ENCODE measurements at places on chromosomes 5 and 9.

GRCh38 chr5:43485406-43485805 is 1.7 kb upstream of the TMEM267 start:
- H3K27ac ChIP-seq, result peak overlapping the region; percentile 99
- H3K36me3 ChIP-seq, result peaks cover 11% of the 10 kb centered on the region
- peak; percentile 39 for DNase-seq
- H3K27me3 ChIP-seq, result no peaks in the 10 kb centered on the region

- no peaks in the 10 kb centered on the region for H3K4me1 ChIP-seq
- DNase-seq, result no peak
- no peak overlapping the region for H3K27ac ChIP-seq
- no peak overlapping the region for H3K4me3 ChIP-seq
- no peaks in the 10 kb centered on the region for H3K27me3 ChIP-seq
- H3K36me3 ChIP-seq, result peaks cover 33% of the 10 kb centered on the region
These were observed 42.0 kb downstream of the SLF1 start for GRCh38 chr5:94660506-94660905.

GRCh38 chr9:110156416-110156815 is 51.5 kb downstream of the C9orf152 start:
- H3K4me1 ChIP-seq, result peaks cover 44% of the 10 kb centered on the region
- no peak overlapping the region for H3K4me3 ChIP-seq
- H3K27me3 ChIP-seq, result no peaks in the 10 kb centered on the region
- no peak for DNase-seq
- H3K36me3 ChIP-seq, result peaks cover 14% of the 10 kb centered on the region

- H3K36me3 ChIP-seq, result no peaks in the 10 kb centered on the region
- no peak overlapping the region for H3K4me3 ChIP-seq
- H3K27ac ChIP-seq, result no peak overlapping the region
- DNase-seq, result no peak
- H3K4me1 ChIP-seq, result no peaks in the 10 kb centered on the region
- H3K27me3 ChIP-seq, result no peaks in the 10 kb centered on the region
These were observed 265.0 kb upstream of the FAM174A start for GRCh38 chr5:100270023-100270771.
